Cardiac muscle cell (in vitro differentiated cells and primary cell): ENCODE measurements at places on chromosomes 2 and 18. TPM values are rescaled to one million over a fixed set of nuclear protein-coding genes. Genes with fewer than 3 reads are reported as not detected.
A peak's percentile ranks its signal among the peaks of the same experiment; 100 is the strongest.

- DNase-seq, result peak; percentile 71
Measured at GRCh38 chr2:222892321-222892720, 31.5 kb downstream of the ACSL3 start.

- no peak for DNase-seq
Measured at GRCh38 chr18:58337686-58338085, 291.2 kb downstream of the ALPK2 start.

DNA sequence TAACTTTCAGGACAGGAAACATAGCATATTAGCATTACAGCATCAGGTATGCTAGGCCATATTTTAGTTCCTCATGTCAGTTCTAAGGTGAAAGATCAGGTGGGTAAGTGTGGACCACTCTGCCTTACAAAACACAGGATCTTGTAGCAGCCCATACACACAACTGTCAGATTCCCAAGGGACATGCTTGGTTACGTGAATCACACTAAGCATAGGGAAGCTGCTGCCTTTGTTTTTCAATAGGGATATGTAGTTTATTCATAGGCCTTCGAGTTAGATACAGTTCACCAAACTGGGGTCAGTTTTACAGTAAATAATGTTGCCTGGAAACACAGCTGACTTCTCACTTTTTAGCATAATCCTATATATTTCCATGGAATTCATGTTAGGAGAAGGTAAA lies 116.1 kb upstream of the OTX1 start:
- DNase-seq, result peak; percentile 23

The CDH7 gene
- 0.32 and 0.74 TPM in 2 replicates for total RNA-seq

DNA sequence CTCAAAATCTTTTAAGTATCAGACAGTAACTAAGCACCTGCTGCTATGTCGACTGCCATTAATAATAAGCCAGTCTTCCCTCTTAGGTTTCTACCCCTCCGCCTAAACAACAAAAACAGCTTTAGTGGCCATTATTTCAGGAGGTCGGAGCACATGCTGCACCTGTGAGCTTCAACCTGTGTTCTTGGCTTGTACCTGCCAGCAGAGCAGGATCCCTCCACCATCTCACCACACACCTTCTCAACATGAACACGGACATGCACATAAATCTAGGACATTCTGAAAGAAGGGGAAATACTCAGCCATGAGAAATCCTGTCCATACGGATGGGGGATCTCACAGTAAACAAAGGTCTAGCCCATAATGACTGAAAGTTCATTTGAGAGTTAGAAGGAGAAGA lies 3.7 kb downstream of the CYB5A start:
- no peak for DNase-seq

- peak; percentile 80 for DNase-seq
Measured at GRCh38 chr2:234544659-234545611, 48.1 kb upstream of the ARL4C start.

The IGFBP2 gene
- total RNA-seq, result 402 and 451 TPM in 2 replicates

The GAL3ST2 gene
- 0.18 and 1.2 TPM in 2 replicates for total RNA-seq

The FABP1 gene
- total RNA-seq, result not detected in 2 replicates

The COL4A3 gene
- not detected in 2 replicates for total RNA-seq

DNA sequence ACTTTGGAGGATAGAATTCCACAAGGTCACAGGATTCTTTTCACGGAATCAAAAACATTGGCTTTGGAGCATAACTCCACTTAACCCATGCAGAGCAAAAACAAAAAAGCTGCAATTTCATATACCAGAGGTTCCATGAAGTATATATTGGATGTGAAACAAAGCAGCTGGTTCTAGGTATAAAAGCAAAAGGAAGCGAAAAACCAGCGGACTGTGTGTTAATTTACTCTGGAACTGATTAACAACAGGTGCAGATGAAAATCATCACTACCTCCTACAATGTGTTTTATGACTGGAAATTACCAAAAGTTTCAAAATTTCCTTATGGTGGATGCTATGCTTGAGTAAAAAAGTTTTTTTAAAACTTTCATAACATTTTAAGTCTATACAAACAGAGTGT lies 54.4 kb upstream of the LINC00305 start:
- no peak for DNase-seq

DNA sequence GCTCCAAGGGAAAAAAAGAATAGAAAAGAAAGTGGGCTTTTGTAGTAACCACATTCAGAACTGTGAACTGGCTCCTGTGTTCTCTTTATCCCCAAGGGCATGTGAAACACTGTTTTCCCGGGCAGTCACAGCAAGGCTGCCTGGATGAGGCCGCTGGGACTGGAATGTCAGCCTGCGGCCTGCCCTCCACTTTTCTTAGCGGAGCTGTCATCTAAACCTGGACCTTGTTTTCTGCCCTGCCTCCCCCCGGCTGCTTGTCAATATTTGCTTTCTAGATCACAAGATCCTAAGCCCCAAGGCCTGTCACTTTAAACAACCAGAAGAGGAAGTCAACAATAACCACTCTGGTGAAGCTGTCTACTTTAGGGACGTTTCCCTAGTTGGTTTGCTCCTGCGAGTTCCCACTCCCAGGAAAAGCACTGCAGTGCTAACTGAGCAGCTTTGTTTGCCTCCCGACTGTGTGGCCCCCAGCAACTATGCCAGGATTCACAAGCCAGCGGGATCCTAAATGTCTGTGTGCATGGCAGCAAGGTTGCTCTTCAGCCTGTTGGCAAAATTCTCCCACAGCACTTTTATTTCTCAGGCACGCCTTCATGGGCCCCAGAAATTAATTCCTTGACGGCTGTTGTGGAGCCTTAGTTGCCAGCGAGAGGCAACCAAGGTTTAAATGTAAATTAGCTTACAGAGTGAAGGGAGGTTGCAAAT lies 30.6 kb downstream of the SOWAHC start:
- peak; percentile 70 for DNase-seq

The FNDC4 gene
- total RNA-seq, result 39.4 and 53.4 TPM in 2 replicates

DNA sequence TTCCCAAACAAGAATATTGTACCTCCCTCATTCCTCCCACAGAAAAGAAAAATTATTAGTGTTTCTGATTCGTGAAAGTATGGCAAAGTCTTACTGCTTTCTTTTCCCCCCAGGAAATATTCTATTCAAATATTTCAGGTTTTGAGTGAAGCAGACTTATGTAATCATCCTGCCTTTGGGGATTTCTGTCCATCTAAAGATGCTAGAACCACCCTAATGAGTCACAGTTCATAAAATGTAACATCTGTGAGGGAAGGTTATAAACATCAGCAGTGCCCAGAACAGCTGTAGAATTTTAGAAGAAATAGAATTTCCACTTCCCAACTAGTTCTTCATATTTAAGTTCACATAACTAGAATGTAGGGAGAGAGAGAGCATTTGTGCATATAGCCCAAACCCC lies 39.0 kb downstream of the EEF1B2 start:
- DNase-seq, result peak; percentile 30

The CHRND gene
- 0.09 TPM in 1 of 2 replicates, not detected in the other for total RNA-seq

DNA sequence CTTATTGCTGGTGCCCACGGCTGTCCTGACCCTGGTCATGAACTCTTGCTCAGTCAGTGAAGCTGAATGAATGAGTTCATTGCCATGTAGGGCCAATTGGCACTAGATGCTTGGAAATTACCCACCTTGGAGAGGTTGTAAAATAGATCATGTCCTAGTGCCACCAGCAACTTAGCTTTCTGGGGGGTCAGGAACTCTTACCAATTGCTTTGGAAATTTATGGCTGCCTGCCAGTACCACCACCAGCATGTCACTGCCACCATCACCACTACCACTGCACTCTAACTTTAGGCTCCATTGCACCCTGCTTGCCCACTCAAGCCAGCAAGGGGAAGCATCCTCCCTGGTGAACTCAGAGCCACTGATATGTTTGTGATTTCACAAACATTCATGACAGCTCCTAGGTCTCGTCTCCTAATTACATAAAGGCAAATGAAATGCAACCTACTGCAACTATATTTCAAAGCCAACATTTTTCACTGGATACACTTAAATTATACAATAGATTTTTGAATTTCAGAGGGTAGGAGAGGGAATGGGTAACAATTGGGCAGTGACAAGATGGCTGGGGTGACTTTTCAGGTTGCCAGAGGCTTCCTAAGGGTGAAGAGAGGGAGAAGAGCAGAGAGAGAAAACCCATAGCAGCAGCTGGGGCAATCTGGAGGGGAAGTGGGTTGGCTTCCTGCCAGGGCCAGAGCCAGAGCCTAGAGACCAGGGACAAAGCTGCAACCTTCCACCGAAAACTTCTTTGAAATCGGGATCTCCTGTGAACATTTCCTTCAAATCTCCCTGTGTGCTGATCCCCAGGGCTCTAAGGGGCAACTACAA lies 3.5 kb upstream of the EMILIN1 start:
- DNase-seq, result peak; percentile 47

- no peak for DNase-seq
Measured at GRCh38 chr2:6792883-6793282, 72.8 kb downstream of the CMPK2 start.

DNA sequence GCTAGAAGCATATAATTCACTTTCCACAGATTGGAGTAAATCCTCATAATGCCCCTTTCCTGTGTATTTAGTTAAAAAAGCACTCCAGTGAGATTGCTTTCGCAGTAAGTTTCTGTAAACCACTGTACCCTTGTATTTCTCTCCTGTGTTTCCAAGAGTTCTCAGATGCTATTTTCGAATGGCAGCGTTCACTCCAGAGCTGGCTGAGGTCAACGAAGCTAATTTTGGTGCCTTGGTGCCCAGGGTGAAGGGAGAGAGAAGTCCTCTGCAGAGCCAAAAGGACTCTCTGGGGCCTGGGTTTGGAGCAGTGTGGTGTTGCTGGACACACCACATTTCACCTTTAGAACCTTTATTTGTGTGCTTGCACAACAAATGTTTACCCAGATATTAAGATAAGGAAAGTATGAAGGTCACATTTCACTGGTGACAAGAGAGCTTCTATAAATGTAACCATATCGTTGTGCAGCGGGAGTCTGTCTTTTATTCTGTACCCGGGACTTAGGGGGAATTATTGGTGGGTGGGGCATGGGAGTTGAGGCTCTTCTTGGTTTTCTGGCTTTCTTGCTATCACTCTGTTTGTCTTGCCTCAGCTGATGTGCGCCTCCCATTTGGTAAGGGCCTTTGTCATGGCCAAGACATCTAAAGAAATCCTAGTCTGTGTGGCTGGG lies 9.9 kb downstream of the EPAS1 start:
- DNase-seq, result no peak

- no peak for DNase-seq
Measured at GRCh38 chr2:4356109-4356508, 652.7 kb downstream of the DCDC2C start.

- DNase-seq, result no peak
Measured at GRCh38 chr2:29246383-29247300, 131.4 kb downstream of the CLIP4 start.

DNA sequence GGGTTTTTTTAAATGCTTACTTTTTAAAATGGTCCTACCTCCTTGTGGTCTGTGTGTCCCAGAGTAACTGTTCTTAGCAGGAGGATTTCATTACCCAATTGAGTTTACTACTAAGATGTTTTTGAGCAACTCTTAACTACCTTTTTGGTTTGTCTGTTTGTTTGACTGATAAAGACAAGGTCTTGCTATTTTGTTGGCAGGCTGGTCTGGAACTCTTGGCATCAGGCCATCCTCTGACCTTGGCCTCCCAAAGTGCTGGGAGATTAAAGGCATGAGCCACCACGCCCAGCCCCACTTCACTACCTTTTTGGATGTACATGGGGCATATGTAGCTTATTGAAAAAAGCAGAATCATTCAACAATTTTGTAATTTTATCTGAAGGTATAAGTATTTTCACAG lies 14.9 kb downstream of the MRPS9 start:
- no peak for DNase-seq

The GAREM1 gene
- 9.1 and 14.2 TPM in 2 replicates for total RNA-seq

DNA sequence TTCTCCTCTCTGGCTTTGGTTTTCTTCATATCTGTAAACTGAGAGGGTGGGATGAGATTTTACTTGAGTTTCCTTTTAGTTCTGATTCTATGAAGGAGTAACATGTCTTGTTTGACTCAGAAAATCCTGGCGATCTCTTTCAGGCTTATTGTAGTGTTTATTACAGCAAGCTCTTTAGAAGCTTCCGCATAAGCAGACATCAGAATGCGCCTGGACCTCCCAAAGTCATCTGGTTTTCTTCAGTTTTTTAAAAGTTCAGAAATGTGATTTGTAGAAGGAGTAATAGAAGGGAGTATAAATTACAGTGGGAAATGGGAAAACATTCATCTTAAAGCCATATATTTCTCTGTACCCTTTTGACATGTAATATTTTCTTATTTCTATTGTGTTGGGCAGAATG lies 68.4 kb downstream of the EML6 start:
- DNase-seq, result no peak

GRCh38 chr2:189681903-189682302 lies 7.4 kb downstream of the ANKAR start:
- DNase-seq, result no peak

GRCh38 chr2:57569396-57569795 lies 477.2 kb upstream of the VRK2 start:
- no peak for DNase-seq

GRCh38 chr18:58520969-58521368 lies 107.9 kb downstream of the ALPK2 start:
- no peak for DNase-seq

DNA sequence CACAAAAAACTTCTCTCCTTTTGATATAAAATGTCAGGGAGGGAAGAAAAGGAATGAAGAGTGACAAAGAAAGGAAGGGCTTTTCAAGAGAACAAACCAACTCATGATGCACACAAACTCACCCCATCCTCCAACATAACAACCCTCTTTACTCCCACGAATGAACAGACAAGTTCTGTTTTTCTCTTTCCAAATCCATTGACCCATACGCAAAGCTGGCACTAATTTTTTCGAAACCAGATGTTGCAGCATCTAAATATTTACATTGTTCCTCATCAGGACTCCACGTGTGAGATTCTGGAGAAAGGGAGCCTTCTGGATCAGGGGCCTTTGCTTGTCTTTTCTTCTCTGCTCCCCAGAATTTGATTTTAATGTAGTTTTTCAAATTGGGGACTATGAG lies 143.3 kb upstream of the BCL2L11 start:
- no peak for DNase-seq

DNA sequence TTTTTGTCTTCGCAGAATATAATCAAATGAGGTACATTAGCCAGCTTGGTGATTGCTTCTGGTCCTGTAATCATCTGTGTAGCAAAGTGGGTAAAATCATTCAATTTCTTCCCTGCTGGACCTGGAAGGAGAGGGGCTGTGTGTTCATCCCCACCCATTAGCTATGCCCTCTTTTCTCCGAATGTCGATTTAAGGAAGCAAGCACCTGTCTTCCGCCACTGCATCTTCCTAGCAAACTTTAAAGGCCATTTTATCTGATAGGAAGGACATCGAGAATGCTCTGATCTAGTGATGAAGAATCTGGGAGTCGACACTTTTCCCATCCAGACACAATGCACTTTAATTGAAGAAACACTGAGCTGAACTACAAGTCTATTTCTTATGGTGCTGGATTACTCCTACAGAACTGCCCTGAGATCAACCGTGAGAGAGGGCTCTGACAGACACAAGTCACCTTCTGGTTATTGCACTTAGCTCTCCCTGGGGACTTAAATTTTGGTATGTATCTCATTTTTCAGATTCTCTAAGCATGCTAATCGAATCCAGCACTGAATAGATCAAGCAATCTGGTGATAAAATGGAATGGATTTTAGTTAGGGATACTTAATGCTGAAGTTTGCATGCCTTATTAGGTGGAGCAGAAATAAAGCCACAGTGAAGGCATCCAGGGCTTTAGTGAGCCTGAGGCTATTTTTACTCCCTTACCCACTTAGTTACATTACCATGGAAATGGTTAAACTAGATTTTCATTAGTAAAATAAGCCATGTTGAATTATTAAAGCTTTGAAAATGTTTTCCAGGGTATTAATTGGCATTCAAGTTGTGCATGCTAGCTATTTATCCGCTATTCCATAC lies 1.3 kb downstream of the NYAP2 start:
- no peak for DNase-seq

The RAB6D gene
- total RNA-seq, result 0.28 TPM in 1 of 2 replicates, not detected in the other

- DNase-seq, result no peak
Measured at GRCh38 chr2:24046599-24046929, 627 bp downstream of the WDCP start.
